ENCODE measurements at places on chromosomes 2 and 18. TPM values are rescaled to one million over a fixed set of nuclear protein-coding genes. Genes with fewer than 3 reads are reported as not detected.

Gene PARD6G
- 12.1 TPM for total RNA-seq

DNA sequence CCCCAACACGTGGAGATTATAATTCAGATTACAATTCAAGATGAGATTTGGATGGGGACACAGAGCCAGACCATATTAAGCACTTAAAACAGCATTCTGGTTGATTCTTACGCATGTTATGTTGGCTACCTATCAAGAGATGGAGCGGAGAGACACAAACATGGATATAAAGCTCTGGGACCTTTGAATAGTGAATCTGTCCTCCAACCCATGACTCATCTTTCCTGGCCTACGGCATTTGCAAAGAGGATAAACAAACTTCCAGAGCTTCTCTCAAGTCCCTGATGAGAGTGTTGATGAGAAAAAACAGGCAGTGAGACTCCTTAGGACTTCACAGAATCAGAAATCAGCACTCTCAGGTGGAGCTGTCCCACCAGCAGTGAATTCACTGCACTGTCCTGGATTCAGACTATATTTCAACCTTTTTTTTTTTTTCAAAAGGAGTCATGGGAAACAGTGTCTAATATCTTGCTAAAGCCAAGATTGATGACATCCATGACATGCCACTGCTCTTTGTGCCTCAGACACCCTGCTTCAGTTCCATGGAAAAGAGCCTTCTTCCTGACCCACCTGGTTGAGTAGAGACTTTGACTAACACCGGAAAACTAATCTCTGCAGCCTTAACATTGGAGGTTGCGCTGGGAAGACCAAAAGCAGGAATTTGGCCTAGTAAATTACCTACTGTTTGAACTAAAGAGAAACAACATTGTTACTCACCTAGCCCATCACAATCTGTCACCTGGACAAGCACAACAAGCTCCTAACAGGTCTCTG lies 62.1 kb upstream of the NPAS2 start:
- no peak overlapping the region for H3K4me3 ChIP-seq
- H3K36me3 ChIP-seq, result no peaks in the 10 kb centered on the region
- no peaks in the 10 kb centered on the region for H3K27me3 ChIP-seq
- no peaks in the 10 kb centered on the region for H3K4me1 ChIP-seq
- H3K27ac ChIP-seq, result no peak overlapping the region

Gene MATN3
- 0.34 TPM for total RNA-seq

DNA sequence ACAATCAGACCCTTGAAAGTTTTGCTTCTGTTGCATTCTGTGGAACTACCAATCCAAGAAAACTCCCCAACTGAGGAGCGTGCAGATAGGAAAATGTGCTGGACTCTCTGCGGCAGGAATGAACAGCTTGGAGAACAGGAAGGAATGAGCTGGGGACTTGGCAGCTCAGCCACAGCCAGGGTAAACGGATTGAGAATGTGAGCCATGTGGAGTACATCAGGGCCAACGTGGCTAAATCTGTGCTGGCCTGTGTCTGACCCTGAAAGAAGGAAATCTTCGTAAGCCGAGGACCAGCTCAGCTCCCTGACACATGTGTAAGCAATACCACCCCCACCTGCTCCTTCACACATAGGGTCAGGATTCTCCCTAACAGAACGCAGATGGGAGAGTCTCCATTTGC lies 1023.7 kb downstream of the BCL11A start:
- no peak overlapping the region for H3K27ac ChIP-seq
- H3K36me3 ChIP-seq, result no peaks in the 10 kb centered on the region
- DNase-seq, result peak; percentile 32
- H3K4me3 ChIP-seq, result no peak overlapping the region
- no peaks in the 10 kb centered on the region for H3K27me3 ChIP-seq
- H3K4me1 ChIP-seq, result no peaks in the 10 kb centered on the region

DNA sequence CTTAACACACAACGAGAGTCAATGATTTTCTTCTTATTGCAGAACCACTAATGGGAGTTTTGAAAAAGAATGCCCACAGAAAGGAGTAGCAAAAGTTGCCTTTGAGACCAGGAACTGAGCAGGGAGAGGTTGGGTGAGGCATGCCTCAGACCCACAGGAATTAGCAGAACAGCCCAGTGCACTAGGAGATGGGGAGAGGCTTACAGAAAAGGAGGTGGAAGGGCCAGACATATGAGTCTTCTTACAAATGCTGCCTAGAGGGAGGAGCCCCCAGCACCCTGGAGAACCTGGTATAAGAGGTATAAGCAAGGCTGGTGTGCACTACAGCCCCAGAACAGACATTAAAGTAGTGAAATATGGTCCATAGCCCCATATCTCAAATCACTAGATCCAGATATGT lies 162.0 kb downstream of the DTNA start:
- H3K36me3 ChIP-seq, result no peaks in the 10 kb centered on the region
- no peaks in the 10 kb centered on the region for H3K4me1 ChIP-seq
- no peak overlapping the region for H3K4me3 ChIP-seq
- DNase-seq, result no peak

GRCh38 chr2:199662255-199662654 lies 188.7 kb downstream of the FTCDNL1 start:
- no peak for DNase-seq
- H3K27me3 ChIP-seq, result no peaks in the 10 kb centered on the region
- no peak overlapping the region for H3K27ac ChIP-seq
- H3K4me1 ChIP-seq, result no peaks in the 10 kb centered on the region
- no peak overlapping the region for H3K4me3 ChIP-seq
